ENCODE measurements at places on chromosomes 1 and 21.

GRCh38 chr1:32619701-32620485, 30.5 kb downstream of the ZBTB8OS start:
- peak; percentile 19 for DNase-seq

GRCh38 chr1:27154991-27155781, at the start of gene SLC9A1:
Gene SLC9A1, minus strand, starts transcription at chr1:27155125. Its CDS starts 791 bp downstream, at chr1:27154334.
- DNase-seq = peak; percentile 96

DNA sequence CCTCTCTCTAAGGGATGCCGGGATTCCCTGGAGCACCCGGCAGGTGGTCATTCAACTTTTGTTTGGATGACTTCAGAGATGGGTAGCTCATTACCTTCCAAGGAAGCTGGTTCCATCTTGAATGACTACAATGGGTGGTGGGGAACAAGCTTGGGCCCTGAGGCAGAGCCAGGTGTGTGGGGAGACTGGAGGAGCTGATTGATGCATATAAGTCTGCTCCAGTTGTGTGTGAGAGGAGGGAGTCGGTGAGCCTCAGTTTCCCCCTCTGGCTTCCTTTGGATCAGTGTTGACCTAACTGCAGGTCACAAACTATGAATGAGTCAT, 133.8 kb upstream of the ZBTB40 start:
- no peak for DNase-seq

- no peak for DNase-seq
Observed at GRCh38 chr1:116766616-116767469, 12.6 kb downstream of the CD2 start.

DNA sequence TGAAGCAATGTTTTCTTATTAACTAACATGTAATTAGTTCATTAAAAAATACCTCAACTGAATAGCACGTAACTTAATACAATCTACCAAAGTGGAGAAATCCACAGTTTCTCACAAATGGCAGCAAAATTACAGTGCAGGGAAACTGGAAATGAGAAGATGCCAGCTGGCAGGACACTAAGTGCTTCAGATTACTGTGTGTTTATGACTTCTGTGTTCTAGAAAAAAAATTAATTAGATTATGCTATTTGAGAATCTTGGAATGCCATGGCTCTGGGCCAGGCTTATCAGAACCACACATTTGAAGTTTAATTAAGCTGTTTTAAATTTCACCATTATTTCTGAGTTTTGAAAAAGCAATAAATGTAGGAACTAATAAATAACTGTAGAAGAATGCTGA, 357.6 kb downstream of the TGFB2 start:
- no peak for DNase-seq

DNA sequence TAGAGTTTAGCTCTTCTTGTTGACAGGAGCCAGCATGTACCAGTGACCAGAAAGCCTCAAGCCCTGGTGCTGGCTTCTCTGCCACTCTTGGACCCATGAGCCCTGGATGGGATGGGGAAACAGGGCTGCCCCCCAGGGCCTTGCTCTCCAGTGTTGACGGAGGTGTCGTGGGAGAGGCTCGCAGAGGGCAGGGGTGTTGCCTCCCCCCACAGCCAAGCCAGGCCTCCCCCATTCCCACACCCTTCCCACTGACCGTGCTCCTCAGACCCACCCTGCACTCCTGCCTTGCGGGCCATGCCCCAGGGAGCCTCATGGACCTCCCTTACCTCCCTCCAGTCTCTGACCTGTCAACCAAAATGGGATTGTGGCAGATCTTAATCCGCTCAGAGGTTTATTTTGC, 123.8 kb upstream of the COL6A1 start:
- DNase-seq = no peak

GRCh38 chr1:36402504-36402890, 4.8 kb upstream of the LSM10 start:
- DNase-seq = no peak

- no peak for DNase-seq
Observed at GRCh38 chr21:29829564-29830275, 110.1 kb downstream of the GRIK1 start.

DNA sequence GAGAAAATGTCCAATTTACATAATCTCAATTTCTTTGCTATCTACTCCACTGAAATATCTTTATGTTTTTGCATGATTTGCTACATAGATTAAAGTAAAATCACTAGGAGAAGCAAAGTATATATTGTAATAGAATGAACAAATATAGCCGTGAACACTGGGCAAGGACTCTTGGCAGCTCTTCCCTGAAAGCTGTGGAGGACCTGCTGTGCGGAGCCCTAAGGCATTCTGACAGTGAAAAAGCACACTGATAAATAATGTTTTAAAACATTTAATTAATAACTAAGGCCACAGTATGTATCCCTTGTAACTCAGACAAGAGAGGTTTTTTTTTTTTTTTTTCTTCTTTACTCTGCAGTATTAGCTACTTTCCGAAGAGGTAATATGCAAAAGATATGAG, 256.1 kb upstream of the DPYD start:
- DNase-seq = no peak

- no peak for DNase-seq
Observed at GRCh38 chr1:94920061-94920460, 6.8 kb downstream of the CNN3 start.

- peak; percentile 50 for DNase-seq
Observed at GRCh38 chr1:46547481-46548383, 3.7 kb downstream of the KNCN start.
